ENCODE measurements at places on chromosomes 7 and 10.

GRCh38 chr10:12741360-12741804, 260.1 kb downstream of the CCDC3 start:
- no peak for DNase-seq

GRCh38 chr7:1544896-1545416, 11.0 kb downstream of the TMEM184A start:
- DNase-seq: no peak

- DNase-seq: no peak
These were observed 3.9 kb downstream of the MPP7 start for GRCh38 chr10:28298951-28299350.

DNA sequence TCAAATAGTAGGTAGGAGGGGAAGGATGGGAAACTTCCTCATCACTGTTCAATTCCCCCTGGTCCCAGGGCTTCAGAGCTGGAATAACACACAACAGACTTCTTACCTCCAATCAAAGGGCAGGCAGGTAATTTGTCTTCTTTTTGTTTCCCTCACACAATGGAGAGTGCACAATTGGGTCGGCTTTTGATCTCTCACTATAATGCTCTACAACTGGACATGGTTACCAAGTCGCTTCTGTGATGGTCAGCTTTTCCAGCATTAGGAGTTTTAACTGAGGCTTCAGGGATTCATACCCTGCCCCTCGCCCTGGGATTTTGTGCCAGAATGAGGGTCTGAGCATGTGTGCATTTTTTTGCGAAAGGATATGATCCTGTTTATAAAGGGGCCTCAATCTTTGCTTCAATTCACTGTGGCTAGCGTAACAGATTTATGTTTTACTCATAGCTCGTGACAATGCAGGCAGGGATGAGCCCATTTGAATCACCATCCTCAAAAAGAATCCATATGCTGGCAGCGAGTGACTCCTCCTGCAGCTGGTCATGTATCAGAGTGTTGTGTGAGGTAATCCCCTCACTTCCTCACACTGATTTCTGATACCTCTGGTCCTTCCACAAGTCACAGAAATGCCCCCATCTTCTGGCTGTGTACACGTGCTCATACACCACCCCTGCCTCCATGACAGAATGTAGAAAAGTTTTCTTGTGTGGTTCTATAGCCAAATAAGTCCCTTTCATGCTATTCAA, 189.6 kb downstream of the CTTNBP2 start:
- DNase-seq: peak; percentile 54

Data from epithelial cell of esophagus (primary cell).